CD4-positive, alpha-beta T cell treated with Interleukin-17A for 4 hours (primary cell): ENCODE measurements at places on chromosomes 3 and 15.

- no peak for DNase-seq
These were observed 18.0 kb upstream of the OR5K3 start for GRCh38 chr3:98372445-98372844.

- no peak for DNase-seq
These were observed 230.2 kb downstream of the GBE1 start for GRCh38 chr3:81531263-81531662.

- DNase-seq, result no peak
These were observed 17.3 kb downstream of the MRPS11 start for GRCh38 chr15:88484682-88485331.

- DNase-seq, result no peak
These were observed 148.1 kb downstream of the RORA start for GRCh38 chr15:61081027-61081322.

DNA sequence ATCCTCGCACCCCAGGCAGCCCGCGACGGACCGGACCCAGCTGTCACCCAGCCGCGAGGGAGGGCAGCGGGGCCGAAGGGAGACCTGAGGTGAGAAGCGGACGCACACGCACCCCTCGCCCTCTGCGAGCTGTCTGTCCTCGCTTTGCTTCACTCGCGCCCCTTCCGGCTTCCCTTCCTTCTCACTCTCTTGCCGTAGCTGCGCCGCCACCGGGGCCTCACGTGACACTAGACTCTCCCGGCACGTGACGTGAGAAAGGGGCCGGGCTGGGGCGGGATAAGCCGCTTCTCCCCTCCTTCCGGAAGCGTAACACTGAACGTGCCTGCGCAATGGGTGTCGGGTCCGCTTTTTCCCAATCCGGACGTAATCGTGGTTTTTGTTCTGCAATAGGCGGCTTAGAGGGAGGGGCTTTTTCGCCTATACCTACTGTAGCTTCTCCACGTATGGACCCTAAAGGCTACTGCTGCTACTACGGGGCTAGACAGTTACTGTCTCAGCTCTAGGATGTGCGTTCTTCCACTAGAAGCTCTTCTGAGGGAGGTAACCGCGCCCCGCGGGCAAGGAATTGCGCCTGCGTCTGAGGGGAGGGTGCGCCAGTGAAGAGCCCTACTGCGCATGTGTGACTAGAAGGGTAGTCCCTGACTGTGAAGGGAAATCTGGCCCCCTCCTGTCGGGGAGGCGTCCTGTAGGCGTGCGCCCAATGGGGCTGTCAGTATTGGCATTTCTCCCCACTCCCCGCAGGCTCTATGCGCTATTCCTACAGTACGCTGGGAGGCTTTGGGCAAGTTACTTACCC lies at the start of the genes ATG3 and SLC35A5:
TSS of gene ATG3 (minus strand) at position 229 of the 796 bp plus-strand sequence. CDS start 434 bp downstream, outside the sequence.
TSS of gene SLC35A5 (plus strand) at position 312 of the 796 bp plus-strand sequence. CDS start 1,359 bp downstream, outside the sequence.
- peak; percentile 98 for DNase-seq

DNA sequence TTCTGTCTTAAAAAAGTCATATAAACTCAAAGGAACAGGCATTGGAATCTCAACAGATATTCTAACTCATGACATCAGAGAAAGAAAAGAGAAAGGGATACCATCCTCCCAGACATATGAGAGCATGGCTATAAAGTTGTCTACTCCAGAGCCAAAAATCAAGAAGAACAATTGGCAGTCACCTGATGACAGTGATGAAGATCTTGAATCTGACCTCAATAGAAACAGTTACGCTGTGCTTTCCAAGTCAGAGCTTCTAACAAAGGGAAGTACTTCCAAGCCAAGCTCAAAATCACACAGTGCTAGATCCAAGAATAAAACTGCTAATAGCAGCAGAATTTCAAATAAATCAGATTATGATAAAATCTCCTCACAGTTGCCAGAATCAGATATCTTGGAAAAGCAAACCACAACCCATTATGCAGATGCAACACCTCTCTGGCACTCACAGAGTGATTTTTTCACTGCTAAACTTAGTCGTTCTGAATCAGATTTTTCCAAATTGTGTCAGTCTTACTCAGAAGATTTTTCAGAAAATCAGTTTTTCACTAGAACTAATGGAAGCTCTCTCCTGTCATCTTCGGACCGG lies 35.9 kb downstream of the UNC13C start:
- no peak for DNase-seq

DNA sequence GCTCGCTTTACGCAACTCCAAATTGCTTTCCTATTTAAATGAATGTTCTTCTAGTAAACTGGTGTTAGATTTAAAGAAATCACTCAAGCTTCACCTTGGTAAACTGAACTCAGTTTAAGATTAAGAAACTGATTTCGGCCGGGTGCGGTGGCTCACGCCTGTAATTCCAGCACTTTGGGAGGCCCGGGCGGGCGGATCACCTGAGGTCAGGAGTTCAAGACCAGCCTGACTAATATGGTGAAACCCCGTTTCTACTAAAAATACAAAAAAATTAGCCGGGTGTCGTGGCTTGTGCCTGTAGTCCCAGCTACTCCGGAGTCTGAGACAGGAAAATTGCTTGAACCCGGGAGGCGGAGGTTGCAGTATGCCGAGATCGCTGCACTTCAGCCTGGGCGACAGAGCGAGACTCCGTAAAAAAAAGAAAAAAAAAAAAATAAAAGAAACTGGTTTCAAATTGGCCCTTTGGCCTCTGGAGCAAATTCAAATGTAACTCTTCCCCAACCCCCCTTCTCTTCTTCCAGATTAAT lies 1.7 kb downstream of the SKIL start:
- DNase-seq, result no peak

- DNase-seq, result no peak
These were observed 44.9 kb upstream of the TMC3 start for GRCh38 chr15:81418891-81419290.

DNA sequence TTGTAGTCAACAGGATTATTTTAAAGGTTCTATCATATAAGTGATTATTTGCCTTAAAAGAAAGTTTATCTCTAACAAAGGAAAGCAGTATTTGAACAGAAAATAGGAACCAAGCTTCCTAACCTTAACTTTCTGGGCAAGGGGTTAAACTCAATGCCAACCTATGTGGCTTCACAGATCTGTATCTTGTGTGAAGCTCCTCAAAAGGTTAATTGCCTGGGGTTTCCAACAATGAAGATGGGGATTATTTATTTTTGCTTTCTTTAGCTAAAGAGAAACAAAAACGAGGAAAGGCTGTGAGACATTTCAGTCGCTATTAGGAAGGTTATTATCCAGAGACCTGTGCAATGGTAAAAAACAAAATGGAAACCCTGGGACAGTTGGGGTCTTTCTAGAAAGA lies 1.1 kb upstream of the WDR82 start:
- no peak for DNase-seq

- no peak for DNase-seq
These were observed 138.2 kb downstream of the PLD1 start for GRCh38 chr3:171672124-171672523.

DNA sequence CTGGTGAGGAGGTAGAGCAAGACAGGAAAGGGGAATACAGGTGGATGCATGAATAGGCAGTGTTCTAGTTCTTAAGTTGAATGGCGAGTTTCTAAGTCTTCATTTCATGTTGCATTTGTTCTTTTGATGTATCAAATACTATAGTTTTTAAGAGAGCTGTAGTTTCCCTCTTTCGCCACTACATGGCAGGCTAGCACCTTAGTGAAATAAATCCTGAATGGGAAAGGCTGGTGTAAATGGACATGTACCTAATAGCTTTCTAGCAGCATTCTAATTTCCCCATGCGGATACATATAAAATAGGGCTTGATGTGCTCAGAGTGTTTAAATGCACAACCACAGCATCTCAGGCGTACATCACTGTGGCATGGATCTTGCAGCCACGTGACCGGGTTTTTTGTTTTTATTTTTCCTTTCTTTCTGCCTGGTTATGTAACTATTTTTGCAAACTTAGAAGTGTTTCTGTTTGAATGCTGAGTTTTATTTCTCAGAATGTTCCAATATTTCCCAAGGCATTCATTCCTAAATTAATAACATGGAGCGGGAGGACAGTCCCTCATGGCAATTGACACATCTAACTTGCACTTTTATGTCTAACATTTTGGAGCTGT lies 23.5 kb upstream of the CLN6 start:
- peak; percentile 56 for DNase-seq

DNA sequence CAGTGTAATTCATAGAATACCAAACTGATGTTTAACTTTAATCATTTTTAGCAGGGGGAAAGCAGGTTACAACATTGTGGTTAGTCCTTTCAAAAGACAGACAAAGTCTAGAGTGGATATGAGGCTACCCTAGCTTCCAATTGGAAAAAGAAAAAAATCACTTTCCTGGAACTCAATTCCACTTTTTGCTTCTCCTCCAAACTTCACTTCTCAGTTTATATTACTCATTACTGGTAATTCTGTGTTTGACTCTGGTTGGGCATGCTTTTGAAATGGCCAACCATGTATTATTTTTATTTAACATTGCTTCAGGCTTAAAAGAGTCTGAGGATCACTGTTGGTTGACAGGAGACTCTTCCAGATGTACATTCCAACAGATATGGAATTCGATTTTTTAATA lies 84.8 kb downstream of the RAP2B start:
- DNase-seq, result no peak

DNA sequence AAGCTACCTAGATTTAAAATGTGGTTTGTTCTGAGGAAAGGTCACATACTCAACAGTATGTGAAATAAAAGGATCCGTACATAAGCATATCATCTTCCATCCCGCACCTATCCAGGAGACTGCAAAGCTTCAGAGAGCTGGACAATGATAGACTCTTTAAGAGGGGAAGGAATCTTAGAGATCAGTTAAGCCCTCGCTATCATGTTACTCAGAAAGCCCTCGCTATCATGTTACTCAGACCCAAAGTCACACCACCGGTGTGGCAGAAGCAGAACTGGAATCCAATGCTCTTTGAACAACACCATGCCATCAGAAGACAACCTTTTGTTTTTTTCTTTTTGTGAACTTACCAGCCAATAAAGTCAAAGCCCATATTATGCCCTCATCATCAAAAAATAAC lies 5.8 kb downstream of the ANO10 start:
- DNase-seq, result no peak

DNA sequence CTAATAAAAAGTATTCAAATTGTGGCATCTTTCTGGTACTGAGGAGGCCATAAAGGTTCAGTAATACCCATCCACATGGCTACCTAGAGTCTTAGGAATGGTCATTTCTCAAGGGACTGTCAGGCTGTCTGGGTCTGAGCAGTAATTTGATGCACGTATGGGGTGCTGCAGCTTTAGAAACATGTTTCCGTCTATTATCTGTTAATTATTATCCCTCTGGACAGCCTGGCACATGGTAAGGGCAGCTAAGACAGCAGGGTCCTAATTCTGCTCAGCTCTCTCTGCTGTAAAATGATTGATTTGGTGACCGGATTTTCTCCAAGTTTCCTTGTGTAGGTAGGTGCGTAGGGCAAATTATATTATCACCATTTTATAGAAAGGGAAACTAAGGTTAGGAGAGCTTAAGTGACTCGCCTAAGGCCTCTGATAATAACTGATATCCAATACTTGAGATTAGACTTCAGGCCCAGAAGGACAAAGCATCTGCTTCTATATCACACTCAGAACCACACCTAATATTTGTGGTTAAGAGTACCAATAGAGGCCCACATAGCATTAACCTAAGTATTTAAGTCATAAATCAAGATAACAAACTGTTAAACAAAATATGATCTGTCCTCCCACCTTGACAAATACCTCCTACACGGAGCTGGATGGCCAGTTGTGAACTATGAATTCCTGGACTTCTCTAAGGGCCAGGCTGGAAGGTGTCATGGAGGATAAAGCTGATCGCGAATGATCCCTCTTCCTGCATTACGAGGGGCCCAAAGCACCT lies 2.9 kb upstream of the RAP2B start:
- no peak for DNase-seq

- DNase-seq, result no peak
These were observed 309.3 kb upstream of the TGFBR2 start for GRCh38 chr3:30297112-30297511.

- peak; percentile 46 for DNase-seq
These were observed 60.4 kb upstream of the CHD2 start for GRCh38 chr15:92839696-92840095.

- DNase-seq, result no peak
These were observed 391.0 kb downstream of the ZIC4 start for GRCh38 chr3:147015334-147015733.

GRCh38 chr3:101530686-101531047 lies 17.7 kb upstream of the SENP7 start:
- DNase-seq, result no peak
